Activated naive CD4-positive, alpha-beta T cell treated with anti-CD3 and anti-CD28 coated beads, Interleukin-2, amount 50 U/mL, for 72 hours (primary cell): ENCODE measurements at places on chromosomes 12 and 14.

GRCh38 chr14:67574806-67575205, 25.3 kb downstream of the PIGH start:
- no peak for DNase-seq

- DNase-seq, result no peak
These were observed 225.3 kb upstream of the ATP2B1 start for GRCh38 chr12:89933911-89934310.

DNA sequence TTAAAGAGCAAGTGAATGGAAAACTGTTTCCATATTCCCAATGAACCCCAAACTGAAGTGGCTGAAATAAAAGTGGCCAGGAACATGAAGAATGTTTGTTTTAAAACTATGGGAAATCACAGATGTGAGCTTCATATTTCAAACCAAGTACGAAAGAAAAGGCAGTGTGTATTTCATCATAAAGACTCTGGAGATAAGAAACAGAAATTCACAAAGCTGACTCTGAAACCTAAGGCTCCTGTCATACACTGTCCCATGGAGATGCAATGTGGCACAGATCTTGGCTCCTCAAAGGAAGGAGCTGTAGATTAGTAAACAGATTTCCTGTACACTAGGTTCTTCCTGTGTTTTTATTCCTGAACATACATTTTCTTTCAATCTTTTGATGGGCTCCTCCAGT, 304.4 kb downstream of the MED13L start:
- DNase-seq, result no peak

- peak; percentile 37 for DNase-seq
These were observed 11.0 kb downstream of the ZNF219 start for GRCh38 chr14:21087294-21088091.

GRCh38 chr14:51544471-51544870, 107.2 kb upstream of the FRMD6 start:
- no peak for DNase-seq

DNA sequence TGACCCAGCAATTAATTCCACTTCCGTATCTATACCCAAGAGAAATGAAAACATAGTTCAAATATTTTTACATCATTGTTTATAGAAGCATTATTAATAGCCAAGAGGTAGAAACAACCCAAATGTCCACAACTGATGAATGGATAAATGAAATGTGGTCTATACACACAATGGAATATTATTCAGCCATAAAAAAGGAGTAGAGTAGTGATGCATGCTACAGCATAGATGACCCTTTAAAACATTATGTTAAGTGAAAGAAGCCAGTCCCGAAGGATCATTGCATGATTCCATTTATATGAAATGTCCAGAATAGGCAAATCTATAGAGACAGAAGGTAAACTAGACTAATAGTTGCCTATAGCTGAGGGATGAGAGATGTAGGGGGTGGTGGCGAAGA, 29.3 kb downstream of the TGFB3 start:
- DNase-seq, result no peak

GRCh38 chr14:76672123-76672522, 89.1 kb upstream of the VASH1 start:
- no peak for DNase-seq

GRCh38 chr14:49992901-49993339, 100.0 kb downstream of the ARF6 start:
- DNase-seq, result peak; percentile 25

DNA sequence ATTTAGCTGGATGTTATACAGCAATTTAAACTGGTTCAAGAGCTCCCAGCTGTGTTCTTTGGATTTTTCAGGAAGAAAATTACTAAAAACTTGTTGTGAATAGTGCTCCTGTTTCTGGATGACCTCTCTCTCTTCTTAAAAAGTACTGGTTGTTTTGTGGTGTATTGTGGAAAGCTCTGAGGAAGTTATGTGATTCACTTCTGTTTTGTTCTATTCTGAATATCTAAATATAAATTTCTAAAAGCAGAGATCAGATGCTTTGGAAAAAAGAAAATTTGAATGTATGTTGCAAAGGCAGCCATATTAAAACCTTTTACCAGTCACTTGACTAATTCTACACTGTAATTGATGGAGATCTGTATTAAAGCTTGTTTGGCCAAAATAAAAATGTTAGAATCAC, 3.4 kb upstream of the C3AR1 start:
- no peak for DNase-seq

DNA sequence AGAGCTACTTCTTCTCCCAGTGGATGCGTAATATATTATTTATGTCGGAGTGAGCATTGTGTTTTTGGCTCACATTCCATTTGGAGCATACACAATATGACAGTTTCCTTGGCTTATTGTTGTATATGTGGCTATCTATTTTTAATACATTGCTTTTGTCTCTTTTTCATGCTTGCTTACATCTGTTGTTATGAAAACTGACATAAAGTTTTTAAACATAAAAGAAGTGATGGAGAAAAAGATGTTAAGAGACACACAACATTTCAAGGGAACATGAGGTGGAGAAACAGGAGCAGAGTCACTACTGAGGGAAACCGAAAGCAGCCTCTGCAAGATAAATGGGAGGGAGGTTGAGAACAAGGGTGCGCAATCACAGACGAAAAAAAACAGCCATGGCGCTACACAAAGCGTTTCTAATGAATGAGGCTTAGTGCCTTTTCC, 228.4 kb upstream of the NPAS3 start:
- DNase-seq, result no peak

- no peak for DNase-seq
These were observed 8.9 kb downstream of the DCP1B start for GRCh38 chr12:1995205-1995896.

DNA sequence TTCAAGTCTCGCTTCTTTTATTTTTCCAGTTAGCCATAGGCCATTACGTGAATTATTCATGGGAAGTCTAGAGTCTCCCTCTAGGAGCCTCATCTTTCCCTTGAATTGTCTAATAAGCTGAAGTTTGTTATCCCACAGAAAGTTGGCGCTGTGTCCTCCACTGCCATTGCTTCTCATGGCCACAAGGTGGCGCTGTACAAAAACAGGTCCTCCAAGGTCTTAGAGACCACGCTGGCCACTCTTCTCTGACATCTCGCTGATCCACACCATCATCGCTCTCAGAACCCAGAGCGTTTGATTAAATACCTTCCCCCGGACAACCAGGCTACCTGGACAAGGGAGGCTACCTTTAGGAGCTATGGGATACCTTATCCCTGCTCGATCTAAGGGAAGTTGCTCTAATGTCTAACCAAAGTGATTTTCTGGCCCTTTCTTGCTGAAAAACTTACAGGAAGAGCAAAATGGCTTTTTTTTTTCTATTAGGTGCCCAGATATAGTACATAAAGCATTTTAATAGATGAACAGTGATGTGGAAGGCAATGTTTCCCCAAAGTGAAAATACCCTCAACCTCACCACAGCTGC, 110.0 kb downstream of the CCDC60 start:
- peak; percentile 50 for DNase-seq

DNA sequence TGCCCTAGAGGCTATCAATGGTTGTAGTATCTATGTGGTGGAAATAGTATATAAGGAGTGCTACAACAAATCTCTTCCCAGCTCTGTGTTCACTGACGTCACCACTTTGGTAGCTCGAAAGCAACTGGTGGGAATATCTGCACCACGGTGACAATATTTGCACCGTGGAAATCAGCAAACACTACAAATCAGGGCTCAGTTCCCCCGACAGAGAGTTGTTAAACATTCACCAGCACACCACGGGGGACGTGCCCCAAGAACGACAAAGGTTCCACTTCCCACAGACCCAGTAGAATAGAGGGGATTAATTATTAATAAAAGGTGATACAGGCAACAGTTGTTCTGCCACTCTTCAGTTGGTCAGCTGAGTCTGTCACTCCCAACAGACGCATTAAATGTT, 98.4 kb downstream of the CCDC60 start:
- no peak for DNase-seq

DNA sequence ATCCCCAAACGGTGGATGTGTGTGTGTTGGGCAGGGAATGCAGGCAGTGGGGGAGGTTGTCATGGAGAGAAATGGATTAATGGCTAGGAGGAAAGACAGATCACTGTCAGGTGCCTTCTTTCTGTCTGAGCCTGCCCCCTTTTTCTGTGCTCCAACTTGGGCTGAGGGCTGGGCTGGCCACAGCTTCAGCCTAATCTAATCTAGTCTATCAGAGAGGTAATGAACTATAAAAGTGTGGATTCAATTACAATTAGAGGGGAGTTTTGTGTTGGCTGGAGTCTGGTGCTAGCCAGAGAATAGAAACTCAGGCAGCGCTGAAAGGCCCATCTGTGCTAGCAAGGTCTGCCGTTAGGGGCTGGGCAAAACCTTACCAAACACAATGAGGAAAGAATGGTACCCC, 41.2 kb downstream of the NEUROD4 start:
- no peak for DNase-seq

GRCh38 chr12:20696181-20696905, 1.2 kb downstream of the SLCO1C1 start:
- no peak for DNase-seq

- no peak for DNase-seq
These were observed 32.3 kb downstream of the NRDE2 start for GRCh38 chr14:90299408-90299807.

GRCh38 chr14:75543253-75543652, 21.0 kb downstream of the BATF start:
- no peak for DNase-seq

DNA sequence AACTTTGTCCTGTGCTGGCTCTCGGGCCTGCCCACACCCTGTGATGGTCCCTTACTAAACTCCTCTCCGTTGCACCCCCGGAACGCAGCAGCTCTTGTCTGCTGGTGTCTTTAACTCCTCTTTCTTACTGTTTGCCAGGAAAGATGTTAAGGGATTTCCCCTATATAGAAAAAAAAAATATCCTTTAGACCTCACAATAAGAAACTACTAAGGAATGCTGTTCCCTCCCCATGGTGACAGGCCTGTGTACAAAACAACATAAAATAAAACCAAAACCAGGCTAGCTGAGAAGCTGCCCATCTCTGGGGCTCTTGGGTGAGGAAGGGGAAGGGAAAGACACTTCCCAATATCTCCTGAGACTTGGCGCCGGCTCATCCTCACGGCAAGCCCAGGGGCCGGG, 95.4 kb downstream of the CHGA start:
- no peak for DNase-seq

DNA sequence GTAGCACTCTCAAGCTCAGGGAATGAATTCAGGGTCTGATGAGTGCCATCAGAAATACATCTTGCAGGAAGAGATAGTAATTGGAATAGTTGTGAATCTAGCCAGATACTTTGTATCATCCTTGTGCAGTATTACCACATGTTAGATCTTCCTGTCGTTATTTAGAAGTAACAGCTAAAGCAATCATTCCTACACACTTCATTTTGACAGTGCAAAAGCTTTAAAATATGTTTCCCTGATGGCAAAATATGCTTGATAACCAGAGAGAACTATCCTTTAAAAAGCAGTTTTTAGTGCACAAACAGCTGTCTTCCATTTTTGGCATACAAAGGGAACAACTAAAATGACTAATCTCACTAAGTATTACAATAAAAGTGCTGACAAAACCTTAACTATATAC, 149.5 kb upstream of the SLC38A2 start:
- DNase-seq, result no peak

DNA sequence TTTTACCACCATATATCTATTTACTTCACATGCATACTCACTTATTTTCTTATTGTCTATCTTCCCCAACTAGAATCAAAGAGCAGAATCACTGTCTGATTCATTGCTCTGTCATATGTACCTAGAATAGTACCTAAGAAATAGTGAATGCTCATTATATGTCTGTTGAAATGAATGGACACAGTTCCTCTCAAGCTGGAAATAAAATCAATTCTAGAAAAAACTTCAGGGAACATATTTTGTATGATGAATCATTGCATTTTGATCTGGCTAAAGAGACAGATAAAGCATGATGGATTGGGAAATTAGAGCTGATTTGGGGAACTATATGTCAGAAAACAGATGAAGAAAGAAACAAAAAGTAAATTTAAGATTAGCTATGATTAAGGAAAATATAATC, 623.3 kb downstream of the C12orf50 start:
- no peak for DNase-seq

- DNase-seq, result no peak
These were observed 71.9 kb downstream of the BCL11B start for GRCh38 chr14:99199846-99200653.

DNA sequence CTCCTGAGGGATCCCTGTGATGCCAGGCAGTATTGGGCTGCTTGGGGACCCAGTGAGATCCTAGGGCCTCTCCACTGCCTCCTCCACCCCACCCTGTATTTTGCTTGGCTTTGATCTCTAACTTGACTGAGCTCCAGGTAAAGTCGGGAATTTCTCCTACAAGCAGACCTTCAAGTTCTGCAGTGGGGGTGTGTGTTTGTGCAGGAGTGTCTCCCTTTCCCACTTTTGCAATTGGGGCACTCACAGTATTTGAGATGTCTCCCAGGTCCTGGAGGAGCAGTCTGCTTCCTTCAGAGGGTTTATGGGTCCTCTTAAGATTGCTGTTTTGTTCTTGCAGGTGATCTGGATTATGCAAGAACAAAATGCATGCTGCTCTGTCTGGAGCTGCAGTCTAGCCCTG, 68.9 kb downstream of the ALG10B start:
- no peak for DNase-seq

DNA sequence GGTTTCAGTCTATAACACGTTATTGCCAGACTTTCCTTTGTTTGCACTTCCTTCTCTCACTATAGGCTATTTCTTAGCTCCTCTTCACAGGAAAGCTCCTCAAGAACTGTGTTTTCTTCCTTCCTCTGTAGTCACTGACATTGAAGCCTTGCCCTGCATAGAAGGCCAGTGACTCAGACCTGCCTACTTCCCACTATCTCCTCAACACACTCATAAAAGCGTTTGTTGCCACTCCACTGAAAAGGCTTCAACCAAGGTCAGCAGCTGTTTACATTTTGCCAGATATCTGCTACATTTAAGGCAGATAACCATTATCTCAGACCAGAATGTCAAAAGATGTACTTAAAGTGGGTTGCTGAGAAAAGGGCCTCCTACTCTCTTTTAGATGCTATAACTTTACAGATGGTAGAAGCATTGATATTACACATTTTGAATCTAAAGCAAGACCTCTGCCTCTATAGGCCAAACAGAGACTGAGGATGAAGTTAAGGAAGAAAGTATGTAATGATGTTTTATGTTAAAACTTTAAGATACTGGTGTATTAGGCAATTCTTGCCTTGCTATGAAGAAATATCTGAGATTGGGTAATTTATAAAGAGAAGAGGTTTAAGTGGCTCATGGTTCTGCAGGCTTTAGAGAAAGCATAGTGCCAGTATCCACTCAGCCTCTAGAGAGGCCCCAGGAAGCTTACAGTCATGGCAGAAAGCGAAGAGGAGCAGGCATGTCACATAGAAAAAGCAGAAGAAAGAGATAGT, 233.3 kb upstream of the FLRT2 start:
- DNase-seq, result no peak

DNA sequence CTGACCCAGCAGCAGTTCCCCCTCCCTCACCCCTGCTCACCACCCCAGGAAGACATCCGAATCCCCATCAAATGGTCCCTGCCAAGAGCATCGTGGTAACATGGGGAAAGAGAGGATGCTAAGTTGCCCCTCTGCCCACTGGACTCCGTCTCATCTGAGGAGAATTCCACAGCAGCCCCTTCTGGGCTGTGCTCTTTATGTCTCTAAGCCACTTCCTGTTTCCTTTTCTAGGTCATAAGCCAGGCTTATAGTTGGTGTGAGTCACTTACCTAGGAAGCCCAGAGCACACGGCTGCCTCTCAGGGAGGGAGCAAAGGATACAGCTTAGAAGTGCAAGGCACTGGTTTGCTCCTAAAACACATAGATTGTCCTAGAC, 76.0 kb downstream of the VCPKMT start:
- no peak for DNase-seq

GRCh38 chr12:92144631-92145480, 790 bp downstream of the BTG1 start:
- peak; percentile 80 for DNase-seq
